ENCODE measurements at places on chromosomes 16 and 17. TPM values are rescaled to one million over a fixed set of nuclear protein-coding genes. Genes with fewer than 3 reads are reported as not detected.

Gene TLCD2
- 1.4 TPM for total RNA-seq

Gene UMOD
- total RNA-seq, result not detected

Gene CHD9NB
- total RNA-seq, result 1.1 TPM

Gene CDH3
- 0.41 TPM for total RNA-seq

Gene EPX
- not detected for total RNA-seq

Gene HLF
- 0.23 TPM for total RNA-seq
